ENCODE measurements at places on chromosomes 7 and 10.
A peak's percentile ranks its signal among the peaks of the same experiment; 100 is the strongest.

- no peak for DNase-seq
Measured at GRCh38 chr10:86312701-86313270, 53.8 kb downstream of the GRID1 start.

DNA sequence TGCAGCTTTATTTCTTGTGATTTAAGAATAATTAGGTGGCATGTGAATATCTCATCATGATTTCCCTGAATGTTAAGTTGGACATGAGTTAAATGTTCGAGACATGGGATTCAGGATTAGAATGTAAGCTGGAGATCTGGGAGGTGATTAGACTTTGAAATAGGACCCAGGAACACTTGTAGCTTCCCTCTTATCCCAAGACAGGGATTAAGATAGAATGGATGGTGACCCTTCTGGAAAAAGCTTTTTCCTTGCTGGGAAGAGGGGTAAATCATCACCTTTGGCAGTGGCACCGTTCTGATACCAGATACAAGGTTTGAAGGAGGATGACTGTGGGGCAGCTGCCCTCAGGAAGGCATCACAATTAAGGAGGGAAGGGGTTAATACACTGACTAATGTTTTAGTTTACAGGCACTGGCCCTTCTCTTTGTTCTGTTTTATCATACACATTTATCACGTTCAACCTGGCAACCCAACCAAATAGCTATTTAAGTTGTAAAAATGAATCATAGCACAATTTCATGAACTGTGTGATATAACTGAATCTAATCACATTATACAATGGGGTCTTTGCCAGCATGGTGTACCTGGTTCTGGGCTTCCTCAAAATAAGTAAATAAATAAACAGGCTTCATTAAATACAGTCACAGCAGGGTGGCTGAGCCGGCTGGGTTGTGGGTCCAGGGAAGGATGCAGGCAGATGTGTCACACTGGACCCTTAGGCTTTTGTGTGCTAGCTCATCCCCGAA lies 212.7 kb downstream of the LRMDA start:
- no peak for DNase-seq

DNA sequence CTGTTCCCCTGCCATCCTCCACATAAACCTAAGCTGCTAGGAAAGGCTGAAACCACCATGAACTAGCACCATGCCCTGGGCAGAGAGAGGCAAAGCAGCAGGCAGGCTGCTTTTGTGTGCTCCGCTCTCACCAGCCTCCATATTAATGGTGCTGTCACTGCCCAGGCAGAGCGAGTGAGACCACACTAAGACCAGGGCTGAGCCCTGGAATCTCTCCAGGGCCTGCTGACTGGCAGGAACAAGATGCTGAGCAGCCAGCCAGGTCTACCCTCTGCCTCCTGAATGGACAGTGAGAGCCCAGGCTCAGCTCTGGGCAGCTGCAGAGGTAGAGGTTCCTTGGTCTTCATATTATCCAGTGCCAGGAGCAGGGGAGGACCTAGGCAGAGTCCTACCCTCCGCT lies 1.6 kb upstream of the CRHR2 start:
- no peak for DNase-seq

- no peak for DNase-seq
Measured at GRCh38 chr10:93597075-93597599, 3.9 kb downstream of the RBP4 start.

GRCh38 chr10:5659702-5660528 lies 6.5 kb downstream of the ASB13 start:
- no peak for DNase-seq

GRCh38 chr7:47371733-47372368 lies 210.1 kb downstream of the TNS3 start:
- DNase-seq: no peak

DNA sequence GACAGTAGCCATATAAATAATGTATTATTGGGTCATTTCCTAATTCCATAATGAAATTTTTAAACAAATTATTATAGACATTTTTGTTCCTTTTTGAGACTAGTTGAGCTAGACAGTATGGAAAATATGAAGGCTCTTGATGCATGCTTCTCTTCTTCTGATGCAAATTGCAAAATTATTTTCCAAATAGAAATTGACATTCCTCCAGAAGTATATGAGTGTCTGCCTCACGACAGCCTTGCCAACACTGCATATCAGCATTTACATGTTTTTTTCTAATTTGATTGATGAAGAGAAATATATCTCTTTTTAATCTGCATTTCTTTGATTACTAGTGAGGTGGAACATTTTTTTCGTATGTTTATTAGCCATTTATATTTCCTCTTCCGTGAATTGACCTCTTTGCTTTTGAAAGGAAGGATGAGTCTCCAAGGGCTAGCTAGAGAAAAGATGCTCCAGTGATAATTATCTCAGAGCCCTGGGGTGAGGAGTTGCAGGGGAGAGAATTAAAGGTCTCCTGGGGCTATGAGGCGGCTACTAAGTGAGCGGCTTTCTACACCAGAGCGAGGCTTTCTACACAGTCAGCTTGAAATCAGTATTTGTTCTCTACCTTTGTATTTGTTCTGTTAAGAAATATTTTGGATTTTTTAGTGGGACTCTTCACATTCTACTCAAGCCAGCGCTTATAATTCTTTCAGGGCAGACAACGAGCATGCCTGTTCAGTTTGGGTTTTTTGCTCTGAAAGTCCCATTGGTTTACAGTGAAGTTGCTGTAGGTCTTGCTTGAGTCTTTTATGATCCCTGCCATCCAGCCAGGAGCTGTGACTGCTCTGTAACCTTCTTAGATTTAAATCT lies 712.2 kb upstream of the GALNT17 start:
- no peak for DNase-seq

DNA sequence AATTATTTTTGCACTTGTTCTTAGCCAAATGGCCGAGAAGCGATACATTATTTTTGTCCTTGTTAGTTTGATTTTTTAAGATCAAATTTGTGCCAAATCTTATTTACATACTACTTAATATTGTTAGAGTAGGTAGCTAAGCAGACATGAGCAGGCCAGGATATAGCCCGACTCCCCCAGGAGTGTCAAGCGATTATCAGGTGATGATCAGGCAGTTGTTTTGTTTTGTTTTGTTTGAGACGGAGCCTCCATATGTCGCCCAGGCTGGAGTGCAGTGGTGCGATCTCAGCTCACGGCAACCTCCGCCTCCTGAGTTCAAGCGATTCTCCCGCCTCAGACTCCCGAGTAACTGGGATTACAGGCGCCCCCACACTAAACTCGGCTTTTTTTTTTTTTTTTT lies 71.1 kb downstream of the LYZL2 start:
- no peak for DNase-seq

DNA sequence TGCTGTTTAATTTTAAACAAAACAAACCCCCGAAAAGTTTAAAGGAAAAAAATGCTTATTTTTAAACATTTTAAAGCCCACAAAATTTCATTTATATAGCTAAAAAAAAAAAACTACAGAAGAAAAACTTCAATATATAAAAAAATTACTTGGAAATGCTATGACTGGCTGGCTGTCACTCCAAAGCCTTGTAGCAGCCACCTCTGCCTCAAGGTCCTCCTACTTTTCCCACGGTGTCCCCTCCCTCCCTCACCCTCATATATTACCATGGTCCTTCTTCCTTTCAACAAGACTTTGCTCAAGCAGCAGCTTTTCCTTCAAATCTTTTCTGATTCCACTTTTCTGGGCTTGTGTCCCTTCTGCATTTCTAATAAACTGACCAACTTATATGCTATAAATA lies 122.0 kb downstream of the TPK1 start:
- no peak for DNase-seq

DNA sequence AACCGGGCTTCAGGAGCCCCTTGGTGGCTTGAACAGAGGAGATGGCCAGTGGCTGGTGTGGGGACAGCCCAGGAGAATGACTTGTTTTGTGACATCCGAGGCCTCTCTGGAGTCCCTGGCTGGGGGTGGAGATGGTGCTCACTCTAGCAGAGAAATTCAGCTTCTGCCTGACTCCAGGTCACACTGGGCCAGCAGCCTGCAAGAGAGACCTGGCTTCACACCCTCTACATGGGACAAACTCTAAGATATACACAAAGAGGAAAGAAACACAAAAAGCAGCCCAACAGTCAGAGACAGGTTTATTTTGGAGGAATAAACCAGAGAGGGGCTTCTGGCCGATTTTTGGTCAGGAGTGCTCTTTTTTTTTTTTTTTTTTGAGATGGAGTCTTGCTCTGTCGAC lies 132.8 kb downstream of the ELFN1 start:
- DNase-seq: no peak

GRCh38 chr7:40348126-40348728 lies 213.4 kb downstream of the SUGCT start:
- no peak for DNase-seq

GRCh38 chr7:106749165-106749564 lies 88.2 kb upstream of the CCDC71L start:
- DNase-seq: no peak

- DNase-seq: no peak
Measured at GRCh38 chr7:107588529-107589130, 8.6 kb downstream of the BCAP29 start.

DNA sequence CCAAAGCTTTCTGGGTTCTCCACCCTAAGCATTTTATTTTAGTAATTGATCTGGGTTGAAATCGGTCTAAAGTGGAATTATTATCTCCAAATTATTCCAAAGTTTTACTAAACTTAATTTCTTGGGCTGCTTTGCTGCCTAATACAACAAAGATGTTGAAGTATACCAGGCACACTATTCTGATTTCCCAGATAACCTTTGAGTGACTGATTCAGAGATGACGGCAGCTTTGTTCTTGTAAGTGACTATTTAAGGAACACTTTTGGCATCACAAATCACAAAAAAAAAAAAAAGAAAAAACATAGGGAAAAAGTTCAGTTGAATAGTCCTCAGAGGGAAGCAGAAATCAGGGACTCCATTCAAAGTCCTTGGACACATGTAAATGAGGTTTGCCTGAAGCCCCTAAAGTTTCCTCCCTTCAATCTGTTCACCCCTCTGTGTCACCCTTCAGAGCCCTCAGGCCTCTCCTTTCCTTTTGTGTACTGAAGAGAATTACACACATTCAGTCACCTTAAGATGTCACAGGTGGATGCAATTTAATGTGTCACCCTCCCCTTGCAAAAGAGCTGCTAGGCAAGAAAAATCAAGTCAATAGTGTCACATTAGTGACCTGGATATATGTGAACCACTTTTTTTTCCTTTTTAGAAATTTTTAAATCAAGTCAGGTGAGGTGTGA lies 81.5 kb downstream of the RTKN2 start:
- DNase-seq: no peak

DNA sequence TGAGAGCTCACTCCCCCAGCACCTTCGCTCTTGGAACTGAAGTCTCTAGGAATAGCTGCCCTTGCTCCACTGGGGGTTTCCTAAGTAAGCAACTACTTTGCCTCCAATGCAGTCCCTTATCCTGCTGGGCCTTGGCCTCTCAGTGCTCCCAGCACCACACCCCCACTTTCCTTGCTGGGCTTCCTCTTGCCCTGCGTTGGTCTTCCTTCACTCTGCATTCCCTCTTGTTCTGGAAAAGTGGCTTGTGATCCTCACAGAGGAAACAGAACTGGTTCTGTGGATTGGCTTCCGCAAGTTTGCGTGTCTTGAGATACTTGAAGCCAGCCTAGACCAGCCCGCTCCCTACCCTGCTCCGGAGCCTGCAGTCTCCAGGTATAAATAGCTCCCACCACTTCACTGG lies 6.4 kb downstream of the NKX2-3 start:
- DNase-seq: no peak

DNA sequence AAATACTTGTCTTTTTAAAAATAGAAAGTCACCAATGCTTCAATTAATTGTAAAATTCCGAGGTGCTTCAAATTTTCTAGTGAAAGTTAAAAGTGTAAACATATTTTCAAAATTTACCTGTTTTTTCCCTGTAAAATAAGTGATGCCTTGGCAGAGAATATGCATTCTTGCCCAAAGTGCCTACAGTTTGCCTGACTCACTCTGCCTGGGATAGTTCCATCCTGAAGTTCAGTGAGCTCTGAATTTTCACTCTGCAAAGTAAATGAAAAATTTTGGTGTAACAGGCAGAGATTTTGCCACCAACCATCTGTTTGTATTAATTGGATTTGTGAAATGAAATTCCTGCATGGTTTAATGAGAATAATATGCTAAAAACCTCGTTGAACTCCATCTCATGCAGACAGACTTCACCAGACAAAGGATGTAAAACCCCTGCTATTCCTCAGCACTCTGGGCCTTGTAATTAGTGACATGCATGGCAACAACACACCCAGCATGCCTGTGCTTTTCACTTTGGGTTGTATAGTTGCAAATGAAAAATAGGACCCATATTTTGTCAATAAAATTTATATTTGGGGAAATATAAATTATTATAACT lies 117.4 kb upstream of the GNAI1 start:
- no peak for DNase-seq

- DNase-seq: no peak
Measured at GRCh38 chr7:33922820-33923219, 17.5 kb downstream of the BMPER start.

DNA sequence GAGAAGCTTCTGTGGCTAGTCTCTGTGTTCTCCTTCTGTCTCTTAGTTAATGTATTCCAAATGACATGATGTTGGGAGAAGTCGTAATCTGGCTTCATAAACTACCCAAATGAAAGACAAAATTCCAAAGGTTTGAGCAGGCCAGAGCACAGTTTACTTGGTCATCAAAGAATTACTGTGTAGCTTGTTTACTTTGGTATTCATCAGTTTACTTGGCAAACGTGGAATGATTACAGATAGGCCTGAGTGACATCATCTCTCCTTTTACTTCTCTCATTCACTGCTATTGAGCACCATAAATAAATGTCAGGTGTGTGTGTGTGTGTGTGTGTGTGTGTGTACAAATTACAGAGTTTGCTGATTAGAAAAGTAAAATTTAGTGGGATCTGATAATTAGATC lies 327.3 kb downstream of the PHTF2 start:
- no peak for DNase-seq

GRCh38 chr10:6052247-6053221 lies 9.6 kb downstream of the IL2RA start:
- DNase-seq: peak; percentile 70

DNA sequence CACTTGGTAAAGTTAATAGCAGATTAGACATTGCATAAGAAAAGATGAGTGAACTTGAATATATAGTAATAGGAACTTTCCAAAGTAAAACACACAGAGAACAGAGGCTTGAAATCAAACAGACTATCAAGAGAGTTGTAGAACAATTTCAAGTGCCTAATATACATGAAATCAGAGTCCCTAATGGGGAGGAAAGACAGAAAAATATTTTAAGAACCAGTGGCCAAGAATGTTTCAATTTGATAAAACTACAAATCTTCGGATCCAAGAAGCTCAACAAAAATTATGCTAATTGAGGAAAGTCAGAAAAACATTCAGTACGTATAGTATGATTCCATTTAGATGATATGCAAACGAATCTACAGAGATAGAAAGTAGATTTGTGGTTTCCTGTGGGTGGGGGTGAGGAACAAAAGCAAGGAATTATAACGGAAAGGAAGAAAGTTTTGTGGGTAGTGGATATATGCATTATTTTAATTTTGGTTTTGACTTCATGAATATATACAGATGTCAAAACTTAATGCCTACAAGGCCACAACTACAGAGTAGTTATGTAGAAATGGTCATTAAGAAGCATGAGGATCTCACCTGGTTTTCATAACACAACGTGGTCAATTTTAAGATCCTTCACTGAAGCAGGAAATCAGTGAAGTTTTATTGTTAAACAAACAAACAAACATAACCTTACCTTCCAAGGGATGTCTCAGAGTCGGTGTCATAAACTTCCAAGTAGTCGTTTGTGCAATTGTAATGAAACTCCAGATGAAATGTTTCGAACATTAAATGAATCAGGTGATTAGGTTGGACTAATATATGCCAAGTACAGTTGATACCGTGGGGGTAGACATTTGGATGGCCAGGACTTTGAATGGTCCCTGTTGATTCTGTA lies 62.0 kb downstream of the CUBN start:
- DNase-seq: no peak

- no peak for DNase-seq
Measured at GRCh38 chr7:101166648-101166908, 1.2 kb upstream of the VGF start.
